ENCODE measurements at places on chromosomes 1 and 21. TPM values are rescaled to one million over a fixed set of nuclear protein-coding genes. Genes with fewer than 3 reads are reported as not detected.

Gene SV2A
- total RNA-seq, result 47.1 TPM

DNA sequence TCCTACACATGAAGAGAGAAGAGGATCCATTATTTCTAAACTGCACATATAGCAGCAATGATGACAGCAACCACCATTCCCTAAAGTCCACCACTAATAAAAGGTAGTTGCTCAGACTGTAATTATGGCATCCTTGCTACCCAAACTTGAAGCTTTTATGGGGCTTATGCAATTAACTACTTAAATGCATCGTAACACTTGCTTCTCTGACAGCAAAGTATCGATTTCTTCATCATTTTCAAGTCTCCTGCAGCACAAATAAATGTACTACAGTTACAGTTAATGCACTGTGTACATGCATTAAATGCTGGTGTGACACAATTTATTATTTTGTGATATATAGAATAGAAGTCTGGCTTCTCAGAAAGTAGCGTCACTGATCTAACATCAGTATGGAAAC, 241.7 kb downstream of the USH2A start:
- no peak for DNase-seq

Gene LYSMD1
- 6.3 TPM for total RNA-seq

DNA sequence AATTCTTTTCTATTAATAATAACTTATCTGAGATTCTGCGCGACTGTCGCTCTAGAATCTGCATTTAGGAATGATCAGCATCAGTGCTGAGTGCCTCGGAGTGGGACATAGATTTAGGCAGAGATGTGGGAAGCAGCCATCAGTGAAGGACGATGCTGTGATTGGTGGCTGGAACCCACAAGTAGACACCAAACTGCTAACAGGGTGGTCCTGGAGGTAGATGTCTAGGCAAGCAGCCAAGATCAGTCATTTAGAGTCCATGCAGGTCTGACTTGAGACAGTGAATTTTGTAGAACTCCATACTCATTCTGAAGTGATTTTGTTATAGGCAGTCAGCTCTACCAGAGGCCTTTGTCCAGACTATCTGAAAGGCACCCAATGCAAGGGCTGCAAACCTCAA, 51.8 kb upstream of the LYST start:
- no peak for DNase-seq

- DNase-seq, result no peak
These were observed 33.6 kb upstream of the CD34 start for GRCh38 chr1:207944571-207944970.

Gene GPA33
- 0.63 TPM for total RNA-seq

- no peak for DNase-seq
These were observed 12.7 kb upstream of the KDM4A start for GRCh38 chr1:43637267-43637666.

DNA sequence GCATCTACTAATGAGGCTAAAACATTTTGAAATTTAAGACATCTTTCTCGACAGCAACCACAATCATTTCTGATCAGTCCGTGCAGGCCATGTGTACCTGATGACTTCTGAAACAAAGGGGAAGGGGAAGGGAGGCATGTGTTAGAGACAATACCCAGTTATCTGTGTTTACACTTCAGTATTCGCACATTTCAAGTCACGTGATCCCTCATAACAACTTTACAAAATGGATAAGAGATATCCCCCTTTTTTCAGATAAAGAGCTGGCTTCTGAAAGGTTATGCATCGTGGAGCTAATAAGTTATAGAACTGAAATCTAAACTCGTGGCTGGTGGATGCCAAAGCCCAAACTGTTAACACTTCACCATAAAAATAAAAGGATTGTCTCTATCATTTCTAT, 175.7 kb downstream of the CHRM3 start:
- DNase-seq, result no peak

Gene FAM163A
- total RNA-seq, result 0.07 TPM

GRCh38 chr1:20731057-20731991, 1.2 kb downstream of the SH2D5 start:
- DNase-seq, result no peak

DNA sequence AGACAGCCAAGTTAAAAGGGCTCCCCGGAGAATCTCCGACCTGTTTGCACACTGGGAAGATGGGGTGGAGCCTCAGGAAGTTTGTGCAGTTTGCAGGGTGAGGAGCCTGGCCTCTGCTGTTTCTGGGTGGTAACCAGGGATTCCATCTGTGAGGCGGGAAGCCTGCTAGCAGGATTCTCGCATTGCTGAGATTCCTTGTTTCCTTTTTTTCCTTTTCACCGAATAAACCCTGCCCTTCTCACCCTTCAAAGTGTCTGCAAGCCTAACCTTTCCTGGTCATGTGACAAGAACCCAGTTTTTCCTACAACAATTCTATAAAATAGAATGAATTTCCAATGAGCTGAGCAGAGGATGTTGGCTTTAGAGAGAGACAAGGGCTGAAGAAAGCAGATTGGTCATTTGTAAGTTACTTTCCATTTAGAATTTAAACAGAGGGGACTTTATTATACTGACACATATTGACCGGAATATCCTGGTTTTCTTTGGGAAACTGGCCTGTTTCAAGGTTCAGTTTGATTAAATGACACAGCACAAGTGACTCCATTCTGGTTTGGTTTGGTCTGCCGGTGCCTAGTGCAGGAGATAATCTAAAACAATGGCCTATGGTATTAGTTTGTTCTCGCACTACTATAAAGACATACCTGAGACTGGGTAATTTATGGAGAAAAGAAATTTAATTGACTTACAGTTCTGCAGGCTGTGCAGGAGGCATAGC, 48.7 kb upstream of the DNAH14 start:
- DNase-seq, result peak; percentile 67

Gene CHD5
- total RNA-seq, result 1.6 TPM

DNA sequence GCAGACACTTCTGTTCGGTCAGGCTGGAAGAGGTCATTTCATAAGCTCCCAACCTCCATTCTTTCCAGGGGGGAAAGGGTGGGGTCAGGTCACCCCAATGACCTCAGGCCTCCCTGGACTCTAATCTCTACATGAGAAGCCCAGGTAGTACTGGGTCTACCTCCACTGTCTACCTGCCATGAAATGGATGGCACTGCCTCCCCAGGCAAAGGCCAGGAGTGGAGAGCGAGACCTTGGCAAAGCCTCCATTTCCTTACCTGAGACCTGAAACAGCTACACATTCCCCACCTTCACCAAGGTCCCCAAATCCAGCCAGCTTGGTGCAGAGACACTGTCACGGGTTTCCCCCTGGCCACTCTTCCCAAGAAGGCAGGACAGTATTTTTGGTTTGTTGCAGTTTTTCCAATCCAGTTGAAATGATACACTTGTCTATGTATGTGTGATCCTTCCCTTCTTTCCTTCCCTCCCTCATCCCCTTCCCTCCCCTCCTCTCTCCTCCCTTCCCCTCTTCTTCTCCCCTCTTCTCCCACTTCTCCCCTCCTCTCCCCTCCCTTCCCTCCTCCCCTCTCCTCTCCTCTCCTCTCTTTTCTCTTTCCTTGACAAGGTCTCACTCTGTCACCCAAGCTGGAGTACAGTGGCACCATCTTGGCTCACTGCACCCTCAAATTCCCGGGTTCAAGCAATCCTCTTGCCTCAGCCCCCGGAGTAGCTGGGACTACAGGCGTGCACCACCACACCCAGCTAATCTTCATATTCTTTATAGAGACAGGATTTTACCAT, 16.1 kb downstream of the BTG2 start:
- no peak for DNase-seq

Gene TNNI3K
- 0.07 TPM for total RNA-seq

Data from WTC11 (cell line).